Left ventricle myocardium superior (tissue), 1 donor: ENCODE measurements at places on chromosomes 3 and 15. TPM values are rescaled to one million over a fixed set of nuclear protein-coding genes. Genes with fewer than 3 reads are reported as not detected.

SIDT1 gene
- 0.47 TPM for total RNA-seq

MYO5C gene
- 2.1 TPM for total RNA-seq

DNA sequence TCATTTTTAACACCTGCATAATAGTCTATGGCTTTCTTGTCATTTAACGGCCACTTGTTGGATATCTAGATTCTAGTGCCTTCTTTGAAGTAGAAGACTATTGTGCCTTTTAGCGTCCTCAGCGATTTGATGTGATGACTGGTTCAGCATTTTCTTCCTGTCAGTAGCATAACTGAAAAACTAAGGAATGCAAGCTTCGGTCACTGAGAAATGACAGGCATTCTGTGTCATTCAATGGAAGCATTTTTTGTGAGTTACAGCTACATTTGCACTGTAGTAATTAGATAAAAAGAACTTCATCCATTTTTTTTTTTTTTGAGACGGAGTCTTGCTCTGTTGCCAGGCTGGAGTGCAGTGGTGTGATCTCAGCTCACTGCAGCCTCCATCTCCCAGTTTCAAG, 10.3 kb downstream of the NEK11 start:
- no peak for DNase-seq

CYP1A1 gene
- 0.45 TPM for total RNA-seq

GRCh38 chr3:8313560-8314267, 187.9 kb upstream of the LMCD1 start:
- DNase-seq, result no peak

GRCh38 chr3:18946524-18946923, 201.8 kb upstream of the KCNH8 start:
- DNase-seq, result no peak

- DNase-seq, result no peak
These were observed 13.9 kb upstream of the TMPRSS7 start for GRCh38 chr3:112020674-112021085.

GRCh38 chr15:43275740-43276562, 9.2 kb upstream of the TGM5 start:
- DNase-seq, result no peak

DNA sequence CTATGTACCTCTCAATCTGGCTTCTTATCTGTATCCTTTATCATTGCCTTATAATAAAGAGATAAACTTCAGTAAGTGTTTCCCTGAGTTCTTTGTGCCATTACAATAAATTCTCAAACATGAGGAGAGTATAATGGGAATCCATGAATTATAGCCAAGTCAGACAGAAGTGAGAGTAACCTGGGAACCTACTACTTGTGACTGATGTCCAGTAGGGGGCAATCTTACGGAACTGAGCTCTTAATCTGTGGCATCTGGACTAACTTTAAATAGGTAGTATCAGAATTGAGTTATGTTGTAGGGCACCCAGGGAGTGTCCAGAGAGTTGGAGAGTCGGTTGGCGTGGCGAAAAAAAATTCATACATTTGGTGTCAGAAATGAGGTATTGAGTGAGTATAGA, 542.6 kb downstream of the ZBBX start:
- no peak for DNase-seq

DNA sequence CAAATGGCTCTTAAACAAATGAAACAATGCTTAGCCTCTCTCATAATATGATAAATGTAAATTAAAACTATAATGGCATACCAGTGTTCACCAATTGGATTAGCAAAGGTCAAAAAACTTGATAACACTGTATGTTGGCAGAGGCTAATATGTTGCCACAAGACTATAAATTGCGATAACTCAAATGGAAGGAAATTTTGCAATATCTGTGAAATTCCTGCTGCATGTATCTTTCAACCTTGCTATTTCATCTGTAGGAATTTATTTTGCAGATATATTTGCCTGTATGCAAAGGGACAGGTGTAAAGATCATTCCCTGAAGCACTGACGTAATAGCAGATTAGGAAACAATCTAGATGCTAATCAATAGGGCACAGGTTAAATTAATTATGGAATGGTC, 191.4 kb upstream of the EIF1B start:
- no peak for DNase-seq

SLC22A13 gene
- total RNA-seq, result not detected
